ENCODE measurements at places on chromosomes 16 and 17.

- no peak for DNase-seq
Observed at GRCh38 chr16:8826278-8826879, 28.7 kb downstream of the PMM2 start.

- DNase-seq, result no peak
Observed at GRCh38 chr17:49624896-49625295, 49.2 kb downstream of the NXPH3 start.

DNA sequence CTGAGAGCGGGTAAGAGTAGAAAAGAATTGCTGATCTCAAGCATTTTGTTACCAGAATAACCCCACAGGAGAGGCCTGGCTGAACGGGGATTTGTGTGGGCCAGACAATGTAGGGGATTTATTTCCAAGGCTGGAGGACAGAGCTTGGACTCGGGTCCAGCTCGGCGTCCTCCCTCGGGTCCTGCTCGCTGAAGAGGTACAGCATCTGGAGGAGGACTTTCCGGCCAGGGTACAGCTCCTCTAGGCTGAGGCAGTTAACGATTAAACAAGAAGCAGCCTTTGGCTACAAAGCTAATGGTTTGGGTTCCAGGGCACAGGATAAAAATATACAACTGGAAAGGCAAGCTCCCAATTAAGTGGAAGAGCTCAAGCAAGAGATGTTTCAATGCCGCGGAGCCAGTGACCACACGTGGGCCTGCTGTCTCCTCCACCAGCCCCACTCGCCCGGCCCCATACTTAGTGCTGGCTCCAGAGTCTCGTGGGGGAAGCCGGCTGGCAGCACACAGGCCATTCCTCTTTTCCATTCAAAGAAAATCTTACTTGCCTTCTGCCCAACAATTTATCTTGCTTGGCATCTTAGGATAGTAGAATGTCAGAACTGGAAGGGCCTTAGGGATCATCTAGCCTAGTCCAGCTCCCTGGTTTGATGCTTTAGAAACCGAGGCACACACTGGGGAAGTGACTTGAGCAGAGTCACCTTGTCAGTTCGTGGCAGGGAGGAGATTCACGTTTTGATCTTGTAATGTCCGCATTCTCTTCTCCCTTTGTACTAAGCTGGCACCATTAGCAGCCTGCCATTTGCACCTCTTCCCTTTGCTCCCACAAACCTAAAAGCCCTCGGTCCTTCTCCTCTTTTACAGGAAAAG, 85.9 kb upstream of the TBX2 start:
- DNase-seq, result no peak

DNA sequence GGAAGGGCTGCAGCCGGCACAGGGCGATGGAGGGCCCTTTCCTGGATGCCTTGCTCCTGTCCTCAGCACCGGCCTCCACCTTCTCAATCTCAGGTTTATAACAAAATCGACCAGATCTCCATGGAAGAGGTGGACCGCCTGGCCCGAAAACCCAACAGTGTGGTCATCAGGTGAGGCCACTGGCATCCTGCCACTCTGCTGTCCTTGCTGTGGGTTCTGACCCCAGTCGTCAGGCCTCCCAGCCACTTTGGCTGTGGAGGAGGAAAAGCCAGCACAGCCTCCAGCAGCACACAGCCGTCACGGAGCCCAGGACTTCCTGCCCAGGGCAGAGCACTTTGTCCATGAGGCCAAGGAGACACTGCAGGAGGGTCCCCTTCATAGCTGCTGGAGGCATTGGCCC, 6.7 kb upstream of the MYO15A start:
- no peak for DNase-seq

DNA sequence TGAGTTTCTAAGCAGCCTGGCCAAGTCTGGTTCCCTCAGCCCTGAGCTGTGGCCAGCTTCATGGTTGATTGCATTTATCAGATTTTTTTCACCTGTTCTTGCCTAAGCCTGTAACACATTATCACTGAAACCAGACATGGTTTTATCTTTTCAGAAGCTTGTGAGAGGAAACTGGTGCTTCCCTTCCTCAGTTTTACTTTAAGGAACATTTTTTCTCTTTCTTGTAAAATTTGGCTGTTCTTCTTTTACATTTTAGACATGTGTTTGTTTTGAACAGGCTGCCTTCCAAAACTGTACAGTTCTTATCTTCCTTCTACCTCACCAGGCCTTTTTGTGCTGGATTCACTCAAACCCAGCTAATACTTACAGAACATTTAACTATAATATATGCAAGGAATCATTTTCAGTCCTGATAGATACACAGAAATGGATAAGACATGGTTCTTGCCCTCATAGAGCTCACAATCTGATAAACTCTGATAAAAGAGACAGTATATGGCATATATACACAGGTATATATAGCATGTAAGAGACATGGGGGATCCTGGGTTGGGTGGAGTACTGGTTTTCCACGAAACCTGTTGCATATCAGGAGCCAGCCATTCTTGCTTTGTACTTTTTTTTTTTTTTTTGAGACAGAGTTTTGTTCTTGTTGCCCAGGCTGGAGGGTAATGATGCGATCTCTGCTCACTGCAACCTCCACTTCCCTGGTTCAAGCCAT, 44.5 kb downstream of the ZNRF1 start:
- DNase-seq, result no peak
